ENCODE measurements at places on chromosomes 6 and 20.

GRCh38 chr6:160172704-160173103 lies 51.1 kb downstream of the SLC22A1 start:
- DNase-seq = no peak

DNA sequence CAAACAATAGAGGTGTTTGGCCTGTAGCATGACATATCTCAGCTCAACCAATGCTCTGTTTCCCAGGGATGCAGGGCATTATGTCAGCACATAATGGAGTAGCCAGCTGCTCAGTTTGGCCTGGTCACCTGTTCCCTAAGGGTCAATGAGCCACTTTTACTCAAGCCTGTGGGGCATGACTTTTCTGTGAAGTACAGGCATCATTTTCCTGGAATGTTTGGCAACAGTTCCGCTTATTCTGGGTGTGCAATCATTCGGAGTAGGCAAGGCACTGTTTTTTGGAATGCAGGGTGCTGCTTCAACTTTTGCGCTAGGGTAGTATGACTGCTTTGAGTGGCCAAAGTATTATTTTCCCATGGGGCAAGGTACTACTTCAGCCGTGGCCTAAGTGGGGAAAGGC lies 665.4 kb downstream of the EPHA7 start:
- no peak for DNase-seq

- no peak for DNase-seq
Observed at GRCh38 chr20:44065401-44066340, 121.3 kb downstream of the JPH2 start.

DNA sequence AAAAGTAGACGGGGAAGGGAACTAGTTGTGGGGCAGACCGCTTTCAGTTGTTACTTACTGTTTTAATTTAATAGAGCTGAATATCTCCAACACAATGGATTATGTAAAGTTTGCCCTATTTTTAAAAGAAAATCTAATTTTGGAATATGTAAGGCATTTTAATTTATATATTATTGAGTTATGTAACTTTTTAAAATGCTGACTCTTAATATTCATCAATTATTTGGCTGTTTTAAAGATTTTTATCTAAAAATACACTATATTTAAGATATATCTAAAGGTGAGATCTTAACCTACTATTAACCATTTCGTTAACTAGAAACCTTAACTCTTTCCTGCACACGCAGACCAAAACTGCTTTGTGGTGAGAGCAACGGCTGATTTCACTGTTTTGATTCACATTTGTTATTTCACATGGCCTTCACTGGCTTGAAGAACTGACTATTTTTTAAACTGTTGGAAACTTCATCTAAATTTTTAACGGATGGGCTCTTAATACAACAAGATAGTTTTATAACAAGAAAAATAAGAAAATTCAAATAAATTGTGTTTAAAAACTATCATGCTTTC lies 87.9 kb downstream of the HUS1B start:
- no peak for DNase-seq

DNA sequence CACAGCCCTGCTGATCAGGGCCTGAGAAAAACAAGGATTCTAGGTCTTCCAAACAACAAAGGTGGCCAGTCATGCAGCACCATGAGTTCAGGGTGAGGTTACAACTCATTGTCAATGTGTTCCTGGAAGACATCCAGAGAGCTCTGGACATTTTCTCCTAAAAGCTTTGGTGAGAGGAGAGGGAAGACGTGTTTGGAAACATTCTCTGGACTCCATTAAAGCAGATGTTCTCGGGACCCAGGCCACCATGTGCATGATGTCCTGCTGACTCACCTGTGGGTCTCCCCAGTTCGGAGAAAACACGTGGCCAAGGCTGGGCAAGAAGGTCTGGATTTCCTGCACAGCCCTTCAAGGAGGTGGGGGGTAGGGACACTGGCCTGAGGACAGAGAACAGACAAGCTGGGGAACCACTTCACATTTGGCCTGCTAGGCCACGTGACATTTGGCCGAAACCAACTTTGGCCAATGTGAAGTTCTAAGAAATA lies 61.6 kb downstream of the KCNB1 start:
- no peak for DNase-seq

GRCh38 chr6:11288065-11288464 lies 55.6 kb upstream of the NEDD9 start:
- DNase-seq = no peak

GRCh38 chr6:91317247-91317835 lies 730.5 kb upstream of the MAP3K7 start:
- no peak for DNase-seq

DNA sequence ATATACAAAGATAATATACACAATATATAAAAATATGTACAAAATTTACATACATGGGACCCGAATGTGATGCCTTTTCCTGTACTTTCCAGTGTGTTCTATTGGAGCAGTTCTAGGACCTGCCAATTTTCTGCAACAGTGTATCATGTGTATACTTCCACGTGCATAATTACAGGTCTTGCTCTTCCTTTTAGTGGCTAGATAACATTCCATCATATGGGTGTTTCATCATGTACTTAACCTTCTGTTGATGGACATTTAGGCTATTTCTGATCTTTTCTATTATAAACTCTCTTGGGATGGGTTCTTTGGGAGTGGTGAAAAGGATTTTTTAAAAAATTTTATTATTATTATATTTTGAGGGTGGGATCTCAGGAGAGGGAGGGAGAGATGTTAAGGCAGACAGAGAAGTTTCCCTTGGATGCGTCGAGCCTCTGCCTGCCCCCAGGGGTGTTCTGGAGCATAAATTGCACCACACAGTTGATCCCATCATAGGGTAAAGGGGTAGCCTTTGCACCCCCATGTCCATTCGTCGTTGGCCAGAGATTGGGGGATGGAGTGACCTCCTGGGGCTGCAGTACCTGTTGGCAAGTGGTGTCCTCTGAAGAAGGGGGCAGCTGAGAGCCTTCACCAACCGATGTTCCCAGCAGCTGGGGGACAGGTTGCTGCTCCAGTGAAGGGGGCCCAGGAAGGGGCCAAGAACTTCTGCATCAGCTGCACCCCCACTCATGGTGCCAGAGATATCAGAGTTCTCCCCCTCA lies 110.3 kb downstream of the TOX2 start:
- no peak for DNase-seq

DNA sequence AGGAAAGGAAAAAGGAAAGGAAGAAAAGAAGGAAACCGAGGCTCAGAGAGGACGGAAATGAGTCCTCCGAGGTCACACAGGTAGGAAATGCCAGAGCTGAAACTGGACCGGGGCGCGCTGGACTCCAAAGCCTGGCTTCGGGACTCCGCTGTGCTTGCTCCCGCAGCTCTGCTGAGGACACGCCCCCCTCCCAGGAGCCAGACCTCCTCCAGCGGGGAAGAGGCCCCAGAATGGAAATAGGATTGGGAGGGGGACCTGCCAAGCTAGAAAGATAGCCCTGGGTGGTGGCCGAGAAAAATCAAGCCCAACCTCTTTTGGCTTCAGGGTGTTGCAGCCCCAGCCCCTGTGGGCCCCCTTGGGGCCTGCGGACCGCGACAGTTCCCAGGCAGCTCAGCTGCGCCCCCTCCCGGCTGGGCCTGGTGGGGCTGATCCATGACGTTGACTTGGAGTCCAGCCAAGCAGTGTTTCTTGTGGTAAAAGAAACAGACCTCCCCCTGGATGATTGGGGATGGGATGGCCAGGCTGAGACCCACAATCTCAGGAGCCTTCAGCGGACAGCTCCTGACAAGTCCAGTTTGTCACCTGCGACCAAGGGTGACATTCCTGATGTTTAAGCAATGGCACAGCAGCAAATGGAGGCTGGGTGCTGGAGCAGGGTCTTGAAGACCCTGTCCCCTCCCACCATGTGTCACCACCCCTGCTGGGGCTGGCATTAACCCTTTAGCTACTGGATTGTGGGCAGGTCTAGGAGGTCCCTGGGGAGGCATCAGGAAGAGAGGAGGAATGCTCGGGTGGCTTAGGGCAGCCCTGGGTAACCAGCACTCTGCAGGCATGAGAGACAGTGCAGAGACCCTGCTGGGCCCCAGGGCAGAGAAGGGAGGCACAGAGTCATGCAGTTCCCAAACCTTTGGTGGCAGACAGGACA lies 55.4 kb downstream of the RIPOR3 start:
- DNase-seq = peak; percentile 28

- no peak for DNase-seq
Observed at GRCh38 chr20:23161244-23161891, 75.2 kb upstream of the CD93 start.

- no peak for DNase-seq
Observed at GRCh38 chr20:21324126-21324525, 21.0 kb downstream of the XRN2 start.

DNA sequence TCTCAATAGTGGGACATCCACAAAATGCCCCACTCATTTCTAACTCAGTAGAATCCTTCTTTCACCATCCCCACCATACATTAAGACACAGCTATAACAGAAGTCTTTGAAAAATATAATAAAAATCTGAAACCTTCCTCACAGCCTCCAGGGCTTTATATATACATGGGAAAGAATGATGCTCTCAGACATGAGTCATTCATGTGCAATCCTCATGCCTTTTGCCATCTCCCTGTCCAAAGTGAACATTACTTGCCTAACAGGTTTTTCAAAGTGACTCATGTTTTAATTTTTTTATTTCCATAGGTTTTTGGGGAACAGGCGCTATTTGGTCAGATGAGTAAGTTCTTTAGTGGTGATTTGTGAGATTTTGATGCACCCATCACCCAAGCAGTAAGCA lies 162.7 kb downstream of the RALGAPA2 start:
- DNase-seq = no peak

- no peak for DNase-seq
Observed at GRCh38 chr6:44133981-44134711, 6.8 kb downstream of the TMEM63B start.

GRCh38 chr20:2469991-2470422 lies 582 bp downstream of the SNRPB start:
- peak; percentile 76 for DNase-seq

- no peak for DNase-seq
Observed at GRCh38 chr6:140579918-140580317, 1205.5 kb upstream of the CITED2 start.

GRCh38 chr6:4853349-4853748 lies 77.1 kb downstream of the CDYL start:
- no peak for DNase-seq
